Cardiac fibroblast (primary cell): ENCODE measurements at places on chromosomes 2 and 18.

DNA sequence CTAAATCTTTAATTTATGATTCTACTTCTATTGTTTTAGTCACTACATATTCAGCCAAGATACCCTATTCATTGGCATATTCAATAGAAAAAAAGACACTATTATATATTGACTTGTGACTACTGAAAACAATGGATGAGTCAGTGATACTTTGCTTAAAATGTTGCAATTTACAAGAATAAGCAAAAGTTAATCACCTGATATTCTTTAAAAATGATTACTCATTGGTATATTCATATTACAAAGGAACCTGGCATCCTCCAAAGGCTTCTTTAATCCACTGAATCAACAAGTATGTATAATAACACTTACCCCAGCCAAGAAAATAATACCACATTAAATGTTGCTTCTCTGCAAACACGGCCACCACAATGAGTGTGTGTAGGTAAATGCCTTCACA, 87.8 kb downstream of the CALCRL start:
- DNase-seq: peak; percentile 42

GRCh38 chr2:28166956-28167355, 225.7 kb upstream of the FOSL2 start:
- DNase-seq: peak; percentile 64

- DNase-seq: no peak
These were observed 166.8 kb downstream of the DYSF start for GRCh38 chr2:71620116-71620515.

- DNase-seq: peak; percentile 56
These were observed 8.0 kb upstream of the COL3A1 start for GRCh38 chr2:188966079-188966571.

GRCh38 chr18:4960578-4960977, 236.5 kb downstream of the AKAIN1 start:
- DNase-seq: no peak

GRCh38 chr2:70095720-70096670, 8.7 kb downstream of the PCBP1 start:
- no peak for DNase-seq

GRCh38 chr2:217552081-217552480, 450.7 kb downstream of the TNS1 start:
- DNase-seq: no peak

- DNase-seq: no peak
These were observed 98.2 kb downstream of the TPO start for GRCh38 chr2:1511455-1511854.

GRCh38 chr2:23519334-23519651, 134.3 kb downstream of the KLHL29 start:
- no peak for DNase-seq

DNA sequence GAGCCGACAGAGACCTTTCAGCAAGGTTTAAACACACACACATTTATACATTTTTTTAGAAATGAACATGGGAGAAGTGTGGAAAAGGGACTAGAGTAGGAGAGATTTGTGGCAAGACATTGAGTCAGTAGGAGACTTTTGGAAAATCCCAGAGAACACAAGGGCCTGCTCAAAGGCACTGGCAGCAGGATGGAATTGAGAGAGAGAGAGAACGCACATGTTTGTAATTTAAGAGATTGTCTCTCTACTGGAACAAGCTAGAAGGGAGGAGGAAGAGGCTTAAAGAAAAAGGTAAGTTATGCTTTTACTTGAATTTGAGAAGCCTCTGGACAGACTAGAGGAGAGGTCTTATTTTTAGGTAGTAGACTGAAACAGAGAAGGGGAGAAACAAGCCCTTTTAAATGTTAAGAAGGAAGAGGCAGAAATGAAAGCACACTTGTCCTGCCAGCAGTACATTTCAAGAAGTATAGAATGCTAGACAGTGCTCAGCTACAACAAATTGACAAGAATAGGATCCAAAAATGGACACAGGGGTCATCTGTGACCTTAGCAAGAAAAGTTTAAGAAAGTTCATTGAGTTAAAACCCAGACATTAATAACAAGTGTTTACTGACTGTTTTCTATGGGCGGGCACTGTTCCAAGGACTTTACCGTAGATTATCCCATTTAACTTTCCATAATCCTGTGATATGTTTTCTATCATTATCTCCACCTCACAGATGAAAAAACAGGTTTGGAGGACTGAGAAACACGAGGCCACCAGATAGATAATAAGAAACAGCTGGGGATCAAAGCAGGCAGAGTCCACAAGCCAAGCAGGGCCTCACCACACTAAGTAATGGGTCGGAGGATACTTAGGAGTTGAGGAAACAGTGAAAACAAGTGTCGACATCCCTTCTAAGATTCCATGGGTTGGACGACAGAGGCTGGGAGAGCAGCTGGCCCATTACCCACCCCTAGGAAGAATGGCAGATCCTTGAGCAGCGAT, 306.5 kb upstream of the NRP2 start:
- DNase-seq: no peak

DNA sequence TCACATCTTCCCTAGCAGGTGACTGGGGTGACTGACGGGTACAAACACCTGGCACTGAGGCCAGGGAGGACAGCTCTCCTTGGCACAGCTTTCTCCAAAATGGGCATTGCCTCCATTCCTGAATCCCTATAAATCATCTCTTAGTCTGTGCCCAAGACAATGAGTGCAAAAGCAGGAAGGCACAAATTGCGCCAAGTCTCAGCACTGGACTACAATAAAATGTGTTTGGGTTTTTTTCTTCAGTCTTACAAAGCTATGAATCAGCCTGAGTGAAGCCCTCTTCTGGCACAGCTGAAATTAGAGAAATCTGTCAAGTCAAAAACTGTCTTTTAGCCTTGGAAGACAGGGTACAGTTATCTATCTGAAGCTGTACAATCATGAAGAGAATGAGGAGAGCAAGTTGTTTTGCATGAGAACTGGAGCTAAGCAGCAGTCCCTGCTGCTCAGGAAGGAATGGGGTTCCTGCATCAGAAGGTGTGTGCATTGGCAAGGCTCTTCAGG, 90.8 kb downstream of the EPB41L3 start:
- no peak for DNase-seq

DNA sequence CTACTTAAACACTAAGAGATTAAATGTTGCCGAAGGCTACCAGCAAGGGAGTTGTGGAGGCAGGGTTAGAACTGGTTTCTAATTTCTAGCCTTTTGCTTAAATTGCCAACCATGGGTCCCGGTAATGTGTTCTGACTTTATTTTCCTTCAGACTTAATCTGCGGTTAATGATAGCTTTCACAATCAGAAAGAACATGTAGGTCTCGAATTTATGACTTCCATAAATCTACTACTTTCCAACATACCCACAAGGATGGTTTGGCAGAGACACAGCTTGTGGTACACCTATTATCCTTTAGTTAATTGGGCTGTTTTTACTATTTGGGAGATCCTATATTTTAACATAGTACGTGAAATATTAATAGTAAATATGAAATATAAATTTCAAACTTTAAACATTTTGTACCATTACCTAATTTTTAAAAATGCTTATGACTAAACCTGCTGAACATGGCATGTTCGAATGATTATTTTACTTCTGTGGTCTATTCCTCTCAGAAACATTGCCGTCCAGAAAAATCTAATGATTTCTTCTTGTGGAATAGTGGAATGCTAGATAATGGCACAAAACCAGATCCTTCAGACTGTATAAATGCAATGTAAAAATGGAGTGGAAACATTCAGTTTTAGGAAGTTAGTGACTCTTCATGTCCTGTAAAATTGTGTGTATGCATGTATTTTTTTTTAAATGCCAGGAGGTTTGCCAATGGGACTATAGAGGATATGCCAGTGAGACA, 41.3 kb downstream of the PARD3B start:
- DNase-seq: no peak

DNA sequence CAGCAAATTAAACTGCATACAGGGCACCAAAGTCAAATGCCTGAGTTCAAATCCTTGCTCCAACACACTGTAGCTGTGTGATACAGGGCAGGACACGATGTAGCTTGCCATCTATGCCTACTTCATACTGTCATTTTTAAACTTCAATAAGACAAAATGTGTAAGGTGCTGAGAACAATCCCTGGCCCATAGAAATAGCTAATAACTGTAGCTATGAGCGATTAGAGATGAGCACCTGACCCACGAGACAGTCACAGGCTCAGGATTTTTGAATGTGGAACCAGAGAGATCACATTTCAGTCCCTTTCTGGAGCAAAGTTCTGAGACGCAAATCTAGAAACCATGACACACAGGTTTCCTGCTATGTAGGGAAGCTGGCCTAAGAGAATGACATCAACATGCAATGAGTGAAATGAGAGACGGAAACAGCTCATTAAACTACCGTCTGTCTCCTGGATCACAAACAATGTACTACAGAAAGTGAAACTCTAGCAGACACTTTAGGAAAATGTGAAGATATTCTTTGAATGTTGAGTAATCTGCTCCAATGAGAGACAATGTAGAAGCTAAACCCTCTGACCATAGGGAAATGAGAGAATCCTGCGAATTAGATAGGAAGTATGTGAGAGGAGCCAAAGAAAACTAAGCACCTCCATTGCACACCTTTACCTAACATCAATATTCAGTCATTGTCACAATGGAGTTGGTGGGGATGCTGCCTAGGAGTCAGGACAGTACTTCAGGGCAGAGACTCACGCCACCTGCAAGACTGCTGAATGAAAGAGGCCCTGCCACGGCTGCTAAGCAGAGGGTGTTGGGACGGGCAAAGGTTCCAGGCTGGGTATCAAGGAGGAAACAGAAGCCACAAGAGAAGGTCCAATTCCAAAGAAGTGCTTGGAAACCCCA, 25.5 kb downstream of the B4GALT6 start:
- no peak for DNase-seq

GRCh38 chr18:11726556-11726955, 37.5 kb downstream of the GNAL start:
- DNase-seq: peak; percentile 5

- no peak for DNase-seq
These were observed 727 bp downstream of the ZFAND2B start for GRCh38 chr2:219207134-219207883.

GRCh38 chr18:79870301-79871025, 72.7 kb downstream of the KCNG2 start:
- no peak for DNase-seq
